ENCODE measurements at places on chromosomes 6 and 20.
A peak's percentile ranks its signal among the peaks of the same experiment; 100 is the strongest.

DNA sequence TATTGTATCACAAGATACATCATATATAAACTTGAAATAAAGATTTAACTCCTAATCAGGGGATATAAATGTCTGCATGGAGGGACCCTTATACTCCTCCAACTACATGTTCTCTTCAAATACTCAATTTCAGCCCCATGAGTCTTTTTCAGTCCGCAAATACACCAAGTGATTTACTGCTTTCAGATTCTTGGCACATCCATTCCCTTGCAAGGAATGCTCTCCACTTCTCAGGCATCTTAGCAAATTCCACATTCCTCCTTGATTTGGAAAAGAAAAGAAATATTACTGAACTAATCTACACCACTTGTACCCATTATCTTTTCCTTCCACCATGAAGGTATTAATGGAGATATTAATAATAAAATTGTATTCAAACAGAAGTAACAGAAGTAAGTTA, 999.4 kb upstream of the GJE1 start:
- DNase-seq, result no peak

DNA sequence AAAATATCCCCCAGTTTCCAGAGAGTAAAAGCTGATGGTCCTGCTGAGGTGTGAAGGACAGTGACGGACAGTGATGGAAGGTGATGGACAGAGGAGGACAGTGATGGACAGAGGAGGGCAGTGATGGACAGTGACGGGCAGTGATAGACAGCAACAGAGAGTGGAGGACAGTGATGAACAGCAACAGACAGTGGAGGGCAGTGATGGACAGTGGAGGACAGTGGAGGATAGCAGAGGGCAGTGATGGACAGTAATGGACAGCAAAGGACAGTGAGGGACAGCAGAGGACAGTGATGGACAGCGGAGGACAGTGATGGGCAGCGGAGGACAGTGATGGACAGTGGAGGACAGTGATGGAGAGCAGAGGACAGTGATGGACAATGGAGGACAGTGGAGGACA, 2.7 kb upstream of the NKAIN4 start:
- DNase-seq, result no peak

GRCh38 chr6:153984811-153985210, 54.2 kb upstream of the OPRM1 start:
- DNase-seq, result no peak

DNA sequence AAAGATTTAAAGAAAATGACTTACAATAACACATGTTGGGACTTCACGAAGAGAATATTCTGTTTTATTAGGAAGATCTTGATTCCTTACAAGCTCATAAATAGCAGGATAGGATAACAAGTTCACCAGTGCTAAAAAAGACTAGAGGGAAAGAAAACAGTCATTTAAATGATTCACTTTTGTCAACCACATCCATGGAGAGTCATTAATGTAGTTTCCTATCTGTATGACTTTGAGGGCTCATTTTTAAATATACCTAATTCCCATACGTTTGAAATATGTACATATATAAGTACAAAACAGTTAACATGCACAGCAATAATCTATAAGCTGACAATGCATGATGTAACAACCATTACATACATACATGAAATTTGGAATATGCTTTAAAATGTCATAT, 111.1 kb downstream of the TBC1D32 start:
- DNase-seq, result no peak

DNA sequence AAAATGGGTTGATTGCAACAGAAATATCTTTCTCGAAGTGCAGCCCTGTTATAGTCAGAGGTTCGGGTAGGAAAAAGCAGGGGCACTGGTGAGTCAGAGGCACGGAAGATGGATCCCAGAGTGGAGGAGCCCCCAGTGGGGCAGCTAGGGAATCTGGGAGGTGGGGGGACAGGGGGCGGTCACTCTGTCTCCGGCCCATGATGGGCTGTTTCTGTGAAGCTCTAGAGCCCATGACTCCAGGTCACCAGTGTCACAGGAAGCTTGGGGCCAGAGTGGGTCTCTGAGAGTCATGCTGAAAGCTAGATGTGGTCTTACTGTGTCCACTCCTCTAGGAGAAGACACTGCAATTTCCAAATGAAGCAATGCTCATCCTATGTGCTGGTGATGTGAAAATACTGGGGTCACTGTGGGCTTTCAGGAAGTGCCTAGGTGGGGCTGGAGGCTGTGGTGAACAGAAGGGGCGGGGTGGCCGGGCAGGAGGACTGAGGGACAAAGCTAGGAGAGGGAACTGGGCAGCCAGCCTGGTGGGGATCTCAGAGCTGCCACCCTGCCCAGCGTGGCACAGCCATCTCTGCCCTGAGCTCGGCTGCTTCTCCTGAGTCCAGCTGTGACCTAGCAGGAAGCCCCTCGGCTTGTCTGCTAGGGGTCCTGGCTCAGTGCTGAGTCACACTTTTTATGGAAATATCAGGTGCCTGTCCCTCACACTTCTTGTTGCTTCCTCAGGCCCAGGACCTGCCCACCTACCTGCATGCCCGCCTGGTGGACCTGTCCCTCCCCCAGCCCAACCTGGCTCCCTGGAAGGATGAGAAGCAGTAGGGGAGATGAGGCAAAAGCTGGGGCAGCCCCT, 54.2 kb downstream of the IRF4 start:
- DNase-seq, result no peak

DNA sequence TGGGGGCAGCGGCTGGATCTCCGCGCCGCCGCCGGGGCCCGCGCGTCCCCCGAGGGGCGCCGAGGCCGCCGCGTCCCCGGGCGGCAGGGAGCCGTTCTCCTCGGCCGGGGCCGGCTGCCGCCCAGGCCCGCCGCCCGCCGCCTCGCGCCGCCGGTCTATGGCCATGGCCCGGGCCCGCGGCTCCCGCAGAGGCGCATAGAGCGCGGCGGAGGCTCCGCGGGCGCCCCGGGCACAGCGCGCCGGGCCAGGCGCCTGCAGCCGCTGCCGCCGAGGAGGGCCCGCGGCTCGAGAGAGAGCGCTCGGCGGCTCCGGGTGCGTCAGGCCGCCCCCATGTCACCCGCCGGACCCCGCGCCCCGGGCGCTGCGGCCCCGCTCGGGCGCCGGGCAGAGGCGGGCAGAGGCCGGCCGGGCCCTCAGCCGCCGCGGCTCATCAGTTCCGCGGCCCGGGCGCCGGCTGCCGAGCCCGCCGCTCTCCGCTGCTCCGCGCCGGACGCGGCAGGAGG, 404 bp downstream of the SLC22A23 start:
- DNase-seq, result no peak

DNA sequence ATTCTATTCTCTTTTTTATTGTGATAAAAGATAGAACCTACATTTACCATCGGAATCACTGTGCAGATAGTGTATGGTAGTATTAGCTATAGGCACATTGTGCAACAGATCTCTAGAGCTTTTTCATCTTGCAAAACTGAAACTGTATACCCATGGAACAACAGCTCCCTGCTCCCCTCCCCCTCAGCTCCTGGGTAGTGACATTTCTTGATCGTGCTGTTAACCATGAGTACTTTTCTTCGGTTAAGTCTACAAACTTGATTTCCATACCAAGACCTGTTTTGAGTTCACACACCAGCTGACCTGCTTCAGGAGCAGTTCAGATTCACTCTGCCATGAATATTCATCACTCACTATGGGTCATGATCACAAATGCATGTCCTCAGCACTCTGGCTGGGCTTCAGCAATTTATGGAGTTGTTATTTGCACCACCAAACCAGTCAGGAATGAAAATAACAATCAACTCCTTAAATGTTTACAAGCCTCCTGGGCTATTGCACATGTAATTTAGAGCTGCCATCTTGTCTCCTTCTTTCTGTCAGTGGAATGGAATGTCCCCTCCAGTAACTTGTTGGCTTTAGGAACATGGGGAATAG, 32.8 kb downstream of the PRDM1 start:
- DNase-seq, result no peak

DNA sequence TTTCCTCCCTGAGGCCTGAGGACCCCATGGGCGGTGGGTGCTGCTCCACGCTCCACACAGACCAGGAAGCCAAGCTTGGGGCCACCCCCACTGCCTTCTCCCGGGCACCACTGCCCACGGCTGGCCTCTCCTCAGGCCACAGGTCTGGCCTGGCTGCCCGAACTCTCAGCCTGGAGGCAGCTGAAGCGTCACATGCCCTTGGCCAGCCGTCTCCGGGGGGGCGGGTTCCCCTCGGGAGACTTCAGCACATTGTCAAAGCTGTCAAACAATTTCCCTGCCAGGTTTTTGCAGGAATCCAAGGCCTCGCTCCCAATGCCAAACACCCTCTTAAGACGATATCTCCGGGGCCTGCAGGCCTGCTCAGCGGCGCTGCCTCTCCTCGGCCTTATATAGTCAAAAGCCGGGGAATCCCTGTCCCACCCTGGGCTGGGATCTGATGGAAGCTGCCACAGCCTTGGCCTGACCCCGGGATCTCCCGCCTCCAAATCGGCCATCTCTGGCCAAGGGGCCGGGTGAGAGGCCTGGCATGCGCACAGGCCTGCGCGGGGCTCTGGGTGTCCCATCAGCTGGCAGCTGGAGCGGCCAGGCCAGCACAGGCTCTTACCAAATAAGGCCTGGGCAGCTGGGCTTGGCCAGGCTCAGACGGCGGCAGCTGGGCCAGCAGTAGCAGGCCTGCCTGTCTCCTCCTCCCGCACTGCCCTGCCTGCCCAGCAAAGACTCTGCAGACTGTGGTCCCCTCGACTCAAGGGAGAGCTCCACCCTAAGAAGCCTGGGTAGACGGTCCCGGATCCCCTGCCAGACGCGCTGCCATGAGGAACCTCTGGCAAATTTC, 49.7 kb downstream of the RBM38 start:
- DNase-seq, result no peak

DNA sequence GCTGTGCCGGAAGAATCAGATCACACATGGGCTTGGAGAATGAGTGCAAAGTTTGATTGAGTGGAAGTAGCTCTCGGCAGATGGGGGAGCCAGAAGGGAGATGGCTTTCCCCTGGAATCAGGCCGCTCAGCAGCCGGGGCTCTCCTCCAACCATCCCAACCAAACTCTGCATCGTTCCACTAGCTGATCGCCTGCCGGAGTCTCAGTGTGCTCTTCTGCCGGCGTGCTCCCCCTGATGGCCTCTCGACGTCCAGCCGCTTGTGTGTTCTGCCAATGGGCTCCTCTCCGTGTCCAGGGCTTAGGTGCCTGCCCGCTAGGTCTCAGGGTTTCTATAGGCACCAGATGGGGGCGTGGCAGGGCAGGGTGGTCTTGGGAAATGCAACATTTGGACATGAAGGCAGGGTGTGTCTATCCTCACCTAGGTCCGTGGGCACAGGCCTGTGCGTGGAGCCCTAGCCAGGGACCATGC, 4.9 kb upstream of the BIRC7 start:
- no peak for DNase-seq

DNA sequence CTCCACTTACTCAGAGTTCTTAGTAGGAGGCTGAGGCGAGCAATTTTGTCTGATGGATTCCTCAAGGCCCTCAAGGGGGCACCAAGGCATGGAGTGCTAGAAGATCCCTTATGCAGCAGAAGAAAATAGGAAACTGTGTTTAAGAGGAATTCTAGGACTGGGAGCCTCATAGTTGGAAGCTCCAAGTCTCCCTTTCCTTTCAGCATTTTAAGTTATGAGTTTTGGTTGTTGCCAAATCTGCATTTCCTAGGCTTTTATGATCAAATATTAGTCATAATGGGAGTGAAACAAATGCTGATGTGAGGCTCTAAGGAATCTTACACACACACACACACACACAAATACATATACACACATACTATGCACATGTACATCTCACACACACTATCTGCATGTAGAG, 714.0 kb downstream of the UTRN start:
- DNase-seq, result no peak

- DNase-seq, result no peak
Measured at GRCh38 chr20:37316116-37316774, 26.8 kb downstream of the MANBAL start.

GRCh38 chr6:93859971-93860370, 440.6 kb upstream of the EPHA7 start:
- no peak for DNase-seq

DNA sequence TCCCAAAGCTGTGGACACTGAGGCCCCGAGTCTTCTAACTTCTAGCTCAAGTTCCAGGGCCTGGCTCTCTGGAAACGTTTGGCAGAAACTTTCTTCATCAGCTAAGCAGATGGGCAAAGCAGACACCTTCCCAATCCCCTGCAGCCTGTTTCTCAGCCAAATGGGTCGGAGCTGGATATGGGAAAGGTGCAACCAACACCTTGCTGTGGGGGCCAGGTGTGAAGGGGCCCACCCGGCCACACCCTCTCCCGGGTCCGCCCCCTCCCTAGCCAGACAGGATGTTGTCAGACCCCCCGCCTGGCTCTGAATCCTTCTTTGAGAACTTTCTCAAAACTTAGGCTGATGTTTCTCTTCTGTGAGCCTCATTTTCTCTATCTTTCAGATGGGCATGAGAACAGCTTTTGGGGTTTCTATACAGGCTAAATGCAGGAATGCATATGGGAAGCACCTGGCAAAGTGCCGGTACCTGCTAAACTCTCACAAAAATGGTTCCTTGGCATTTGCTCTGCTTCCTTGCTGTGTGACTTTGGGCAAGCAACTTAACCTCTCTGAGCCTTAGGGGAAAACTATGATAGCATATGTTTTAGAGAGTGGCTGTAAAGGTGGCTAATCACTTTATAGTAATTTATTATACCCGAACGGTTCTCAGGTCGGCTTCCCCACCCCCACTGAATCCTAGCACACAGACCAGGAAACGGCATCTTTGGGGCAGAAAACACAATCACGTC, 1.8 kb downstream of the SNAI1 start:
- no peak for DNase-seq

DNA sequence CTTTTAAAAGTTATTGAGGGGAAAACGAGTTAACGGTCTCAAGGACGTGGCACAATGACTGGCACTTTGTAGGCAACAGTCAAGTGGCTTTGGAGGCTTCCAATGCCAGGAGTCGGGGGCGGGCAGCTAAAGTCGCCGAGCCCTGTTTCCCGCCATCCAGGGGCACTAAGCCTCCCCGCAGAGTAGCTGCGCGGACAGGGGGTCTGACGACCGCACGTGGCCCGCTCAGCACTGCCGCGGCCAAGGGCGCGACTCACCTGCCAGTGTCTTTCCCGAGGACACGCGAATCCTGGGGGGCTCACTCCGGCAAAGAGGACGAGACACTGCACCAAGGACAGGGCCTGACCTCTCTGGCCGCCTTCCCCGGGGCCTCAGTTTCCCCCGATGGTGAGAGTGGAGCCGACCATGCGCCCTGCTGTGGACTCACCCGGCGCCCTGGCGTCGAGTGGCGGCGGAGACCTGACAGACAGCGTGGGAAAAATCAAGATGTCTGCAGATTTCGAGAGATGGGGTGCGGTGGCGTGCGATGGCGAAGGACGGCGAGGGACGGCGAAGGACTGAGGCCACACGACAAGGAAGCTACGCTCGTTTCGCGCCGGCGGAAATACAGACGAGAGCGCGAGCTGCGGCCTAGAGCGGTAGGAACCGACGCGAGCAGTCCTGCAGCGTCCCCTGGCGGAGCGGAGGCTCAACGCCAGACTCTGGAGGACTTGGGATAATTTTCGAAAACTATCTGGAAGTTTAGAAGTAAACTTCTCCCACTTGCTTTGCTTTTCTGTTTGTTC, at the start of gene SNHG17:
Gene SNHG17, minus strand, starts transcription at position 559 of the 785 bp plus-strand sequence.
- DNase-seq, result peak; percentile 81

GRCh38 chr6:7058250-7058923, 49.4 kb upstream of the RREB1 start:
- DNase-seq, result no peak

DNA sequence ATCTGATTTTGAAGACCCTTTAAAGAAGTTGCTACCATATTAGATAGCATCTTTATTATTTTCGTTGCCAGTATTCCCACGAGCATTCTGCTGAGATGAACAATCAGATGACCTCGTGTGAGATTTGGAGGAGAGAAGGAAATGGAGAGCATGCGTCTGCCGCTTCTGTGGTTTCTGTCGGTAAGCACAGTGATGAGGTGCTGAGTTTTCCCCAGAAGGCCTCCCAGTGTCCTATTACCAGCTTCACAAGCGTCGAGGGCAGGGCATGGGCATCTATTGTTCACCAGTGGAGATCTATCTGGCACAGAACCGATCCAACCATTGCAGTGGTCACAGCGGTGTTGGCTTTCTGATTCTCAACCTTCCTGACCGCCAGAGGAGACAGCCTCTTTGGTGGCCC, 29.4 kb downstream of the TRAF3IP2 start:
- DNase-seq, result no peak
